ENCODE measurements at places on chromosomes 13 and 19. TPM values are rescaled to one million over a fixed set of nuclear protein-coding genes. Genes with fewer than 3 reads are reported as not detected.

GRCh38 chr19:3788996-3789778 is 3.0 kb upstream of the MATK start:
- DNase-seq = no peak

- no peak for DNase-seq
Observed at GRCh38 chr13:73835138-73835721, 299.0 kb downstream of the KLF12 start.

- peak; percentile 73 for DNase-seq
Observed at GRCh38 chr19:49149652-49150105, 5.5 kb downstream of the HRC start.

- DNase-seq = no peak
Observed at GRCh38 chr13:88919970-88920628, 1248.9 kb downstream of the SLITRK5 start.

DNA sequence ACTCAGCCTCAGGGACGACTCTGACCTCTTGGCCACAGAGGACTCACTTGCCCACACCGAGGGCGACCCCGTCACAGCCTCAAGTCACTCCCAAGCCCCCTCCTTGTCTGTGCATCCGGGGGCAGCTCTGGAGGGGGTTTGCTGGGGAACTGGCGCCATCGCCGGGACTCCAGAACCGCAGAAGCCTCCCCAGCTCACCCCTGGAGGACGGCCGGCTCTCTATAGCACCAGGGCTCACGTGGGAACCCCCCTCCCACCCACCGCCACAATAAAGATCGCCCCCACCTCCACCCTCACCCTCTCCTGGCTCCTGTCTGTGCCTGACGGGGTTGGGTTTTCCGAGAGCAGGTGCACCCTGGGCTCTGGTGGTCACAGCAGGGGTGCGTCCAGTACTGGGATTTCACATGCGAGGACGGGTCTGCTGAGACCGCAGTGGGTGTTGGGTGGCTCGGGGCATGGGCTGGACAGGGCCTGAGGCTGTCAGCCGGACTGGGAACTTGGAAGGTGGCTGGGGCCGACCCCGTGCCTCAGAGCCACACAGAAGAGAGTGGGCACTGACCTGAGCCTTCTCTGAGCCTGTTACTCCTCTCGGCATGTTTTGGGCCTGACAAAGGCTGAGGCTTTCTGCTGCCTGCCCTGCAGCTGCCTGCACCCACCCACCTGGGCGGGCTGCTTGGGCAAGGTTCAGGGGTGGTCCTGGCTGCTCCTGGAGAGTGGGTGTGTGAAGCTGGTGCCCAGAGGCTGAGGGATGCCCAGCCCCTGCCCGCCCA is 6.3 kb upstream of the HCN2 start:
- no peak for DNase-seq

Gene KLK2
- not detected for total RNA-seq

- DNase-seq = no peak
Observed at GRCh38 chr13:71814806-71815360, 52.1 kb downstream of the DACH1 start.

DNA sequence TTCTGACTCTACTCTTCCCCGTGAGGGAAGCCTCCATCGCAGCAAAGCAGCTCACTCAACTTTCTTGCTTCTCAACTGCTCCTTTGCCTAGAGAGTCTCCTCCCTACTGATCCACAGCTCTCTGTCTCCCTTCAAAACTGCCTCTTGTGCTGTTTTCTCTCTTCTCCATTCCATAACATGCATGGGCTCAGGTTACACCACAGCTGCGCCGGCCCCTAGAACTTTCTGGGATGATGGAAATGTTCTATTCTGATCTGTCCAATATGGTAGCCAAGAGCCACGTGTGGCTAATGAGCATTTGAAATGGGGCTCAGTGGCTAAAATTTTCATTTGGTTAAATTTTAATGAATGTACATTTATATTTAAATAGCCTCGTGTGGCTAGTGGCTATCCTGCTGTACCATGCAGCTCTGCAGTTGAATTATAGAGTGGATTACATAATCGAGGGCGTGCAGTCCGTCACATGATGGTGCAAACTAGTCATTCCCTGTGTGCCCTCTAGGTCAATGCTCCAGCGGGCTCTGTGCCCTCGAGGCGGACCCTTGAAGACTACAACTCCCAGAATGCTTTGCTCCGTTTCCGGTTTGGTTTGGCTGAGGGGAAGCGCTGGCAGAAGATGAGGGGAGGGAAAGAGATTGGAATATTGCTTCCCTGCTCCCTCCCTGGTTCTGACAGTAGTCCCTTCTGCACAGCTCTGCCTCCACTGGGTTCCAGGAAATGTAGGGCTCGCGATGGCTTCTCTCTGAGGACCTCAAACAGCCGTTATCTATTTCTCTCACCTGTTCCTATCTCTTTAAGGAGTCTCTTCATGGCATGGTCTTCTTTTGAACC is 109.8 kb downstream of the CACNA1A start:
- DNase-seq = peak; percentile 64

- DNase-seq = no peak
Observed at GRCh38 chr19:3463714-3464586, 16.4 kb downstream of the SMIM24 start.

Gene VSIG10L
- total RNA-seq = 5.9 TPM

DNA sequence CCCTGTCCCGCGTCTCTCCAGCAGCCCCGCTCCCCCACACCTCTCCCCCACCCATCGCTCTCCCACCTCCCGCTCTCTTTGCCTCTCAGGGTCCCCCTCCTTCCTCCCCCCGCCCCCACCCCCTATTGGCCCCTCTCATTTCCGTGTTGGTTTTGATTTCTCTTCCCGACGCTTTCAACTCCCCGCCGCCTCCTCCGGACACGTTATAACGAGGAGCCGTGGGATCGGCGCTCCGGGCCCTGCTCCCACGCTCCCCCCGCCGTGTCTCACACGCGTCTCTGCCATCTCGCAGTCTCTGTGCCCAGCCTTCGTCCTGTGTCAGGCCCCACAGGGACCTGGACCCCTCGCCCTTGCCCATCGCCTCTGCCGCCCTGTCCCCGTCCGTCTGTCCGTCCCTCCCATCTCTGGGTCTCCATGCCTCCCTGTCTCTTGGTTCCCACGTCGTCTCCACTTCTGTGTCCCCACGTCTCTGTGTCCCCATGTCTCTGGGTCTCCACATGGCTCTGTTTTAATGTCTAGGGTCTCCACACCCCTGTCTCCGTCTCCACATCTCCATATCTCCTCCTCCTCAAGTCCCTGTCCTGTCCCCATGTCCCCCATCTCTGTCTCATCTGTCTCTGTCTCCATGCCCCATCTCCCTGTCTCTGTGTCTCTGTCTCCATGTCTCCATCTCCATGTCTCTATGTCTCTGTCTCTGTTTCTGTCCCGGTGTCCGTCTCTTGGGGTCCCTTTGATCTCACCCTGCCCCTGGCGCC is 13.1 kb downstream of the ERFL start:
- DNase-seq = no peak

GRCh38 chr19:2048959-2049740 is 1.9 kb downstream of the MKNK2 start:
- DNase-seq = no peak

DNA sequence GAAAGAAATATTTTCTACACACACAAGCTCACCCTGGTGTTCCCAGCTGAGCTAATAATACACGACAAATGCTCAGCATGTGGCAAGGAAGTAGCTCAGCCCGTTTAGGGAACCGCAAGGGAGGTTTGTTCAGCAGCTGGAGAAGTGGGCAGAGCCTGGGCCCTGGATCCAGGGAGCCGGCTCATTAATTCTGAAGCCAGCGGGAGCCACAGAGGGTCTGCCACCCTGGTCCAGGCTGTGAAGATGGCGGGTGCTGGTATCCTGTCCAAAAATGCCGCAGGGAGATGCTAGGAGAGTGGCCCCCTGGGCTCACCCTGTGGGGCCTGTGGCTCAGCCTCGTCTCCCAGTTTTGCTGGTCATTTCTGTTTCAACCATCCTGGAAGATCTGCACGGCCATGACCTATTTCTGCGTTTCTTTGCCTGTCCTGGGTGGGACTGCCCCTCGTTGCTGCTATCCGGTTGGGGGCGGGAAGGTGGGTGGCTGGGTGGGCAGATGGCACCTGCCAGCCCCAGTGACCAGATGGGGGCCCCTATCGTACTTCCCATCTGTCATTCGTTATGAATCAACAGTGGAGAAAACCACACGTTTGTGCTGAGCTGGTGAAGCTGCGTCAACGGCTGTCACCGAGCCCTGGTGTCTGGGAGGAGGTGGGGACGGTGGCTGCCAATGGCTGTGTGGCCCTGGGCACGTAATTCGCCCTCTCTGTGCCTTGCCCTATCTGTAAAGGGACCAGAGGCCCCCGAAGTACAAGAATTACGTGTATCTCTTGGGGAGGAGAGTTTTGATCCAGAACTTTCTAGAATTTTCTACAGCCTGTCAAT is 2.7 kb upstream of the GNA15 start:
- no peak for DNase-seq

Gene DCLK1
- 1.6 TPM for total RNA-seq

DNA sequence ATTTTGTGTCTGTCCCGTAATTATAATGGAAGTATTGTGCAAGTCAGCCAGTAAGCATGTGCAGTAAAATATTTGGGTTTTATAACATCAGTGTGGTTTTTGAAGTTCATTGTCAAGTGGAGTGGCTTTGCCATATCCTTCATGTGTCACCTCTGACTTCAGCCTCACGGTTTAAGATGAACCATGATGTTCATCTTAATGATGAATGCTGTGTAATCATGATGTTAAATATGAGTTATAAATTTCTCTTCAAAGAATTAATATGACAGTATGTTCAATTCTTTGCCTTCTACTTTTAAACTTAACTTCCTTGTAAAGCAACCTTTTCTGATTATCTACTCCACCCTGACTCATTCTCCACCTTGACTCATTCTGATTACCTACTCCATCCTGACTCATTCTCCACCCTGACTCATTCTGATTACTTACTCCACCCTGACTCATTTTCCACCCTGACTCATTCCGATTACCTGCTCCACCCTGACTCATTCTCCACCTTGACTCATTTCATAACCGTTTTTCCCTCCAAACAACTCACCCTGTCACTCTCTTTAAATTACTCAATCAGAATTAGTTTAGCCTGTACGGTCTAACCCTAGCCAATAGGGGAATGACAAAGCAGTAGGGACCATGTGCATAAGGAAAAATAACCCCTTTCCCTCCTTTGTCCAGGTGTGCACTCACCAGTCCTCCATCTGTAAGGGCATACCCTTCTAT is 50.3 kb upstream of the ANKRD10 start:
- no peak for DNase-seq

GRCh38 chr19:47228168-47228936 is 2.6 kb downstream of the BBC3 start:
- DNase-seq = no peak

GRCh38 chr13:45141369-45141768 is 21.1 kb downstream of the GTF2F2 start:
- DNase-seq = no peak

- no peak for DNase-seq
Observed at GRCh38 chr13:29497137-29497654, 98.3 kb downstream of the SLC7A1 start.

DNA sequence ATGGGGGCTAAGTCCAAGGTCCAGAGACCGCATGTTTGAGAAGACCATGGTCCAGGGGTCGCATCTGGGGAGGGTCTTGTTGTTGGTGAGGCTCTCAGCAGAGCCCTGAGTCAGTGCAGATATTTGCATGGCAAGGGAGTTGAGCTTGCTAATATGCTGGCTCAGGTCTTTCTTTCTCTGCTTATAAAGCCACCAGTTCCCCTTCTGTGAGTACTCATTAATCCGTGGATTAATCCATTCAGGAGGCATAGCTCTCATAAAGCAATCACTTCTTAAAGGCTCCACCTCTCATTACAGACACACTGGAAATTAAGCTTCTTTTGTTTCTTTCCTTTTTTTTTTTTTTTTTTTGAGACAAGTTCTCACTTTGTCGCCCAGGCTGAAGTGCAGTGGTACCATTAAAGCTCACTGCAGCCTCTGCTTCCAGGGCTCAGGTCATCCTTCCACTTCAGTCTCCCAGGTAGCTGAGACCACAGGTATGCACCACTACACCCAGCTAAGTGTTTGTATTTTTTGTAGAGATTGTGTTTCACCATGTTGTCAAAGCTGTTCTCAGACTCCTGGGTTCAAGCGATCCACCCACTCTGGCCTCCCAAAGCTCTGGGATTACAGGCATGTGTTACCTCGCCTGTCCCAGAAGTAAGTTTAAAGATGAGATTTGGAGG is 216.4 kb downstream of the SLITRK5 start:
- no peak for DNase-seq

GRCh38 chr13:70623239-70623638 is 515.0 kb upstream of the KLHL1 start:
- DNase-seq = no peak

DNA sequence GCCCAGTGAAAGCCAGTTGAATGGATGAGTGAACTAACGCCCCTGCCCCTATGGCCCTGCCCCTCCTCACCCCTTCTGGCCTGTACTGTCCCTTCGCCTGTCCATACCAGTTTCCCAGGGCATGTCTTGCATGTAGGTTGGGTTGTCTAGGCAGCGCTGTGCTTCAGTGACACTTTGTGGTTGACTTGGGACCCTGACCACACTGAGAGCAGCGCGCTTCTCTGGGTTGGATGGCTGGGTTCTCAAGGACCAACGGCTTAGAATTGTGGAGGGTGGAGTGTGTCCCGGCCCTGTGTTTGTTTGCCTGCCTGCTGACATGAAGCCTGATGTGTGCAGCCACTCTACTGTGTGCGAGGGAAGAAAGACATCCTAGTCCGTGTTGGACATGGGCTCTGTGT is 15.8 kb downstream of the GATAD2A start:
- DNase-seq = no peak

Gene ZNF99
- total RNA-seq = not detected

Gene GZMM
- total RNA-seq = not detected

GRCh38 chr19:45451131-45451849 is 16.5 kb upstream of the FOSB start:
- DNase-seq = peak; percentile 33

DNA sequence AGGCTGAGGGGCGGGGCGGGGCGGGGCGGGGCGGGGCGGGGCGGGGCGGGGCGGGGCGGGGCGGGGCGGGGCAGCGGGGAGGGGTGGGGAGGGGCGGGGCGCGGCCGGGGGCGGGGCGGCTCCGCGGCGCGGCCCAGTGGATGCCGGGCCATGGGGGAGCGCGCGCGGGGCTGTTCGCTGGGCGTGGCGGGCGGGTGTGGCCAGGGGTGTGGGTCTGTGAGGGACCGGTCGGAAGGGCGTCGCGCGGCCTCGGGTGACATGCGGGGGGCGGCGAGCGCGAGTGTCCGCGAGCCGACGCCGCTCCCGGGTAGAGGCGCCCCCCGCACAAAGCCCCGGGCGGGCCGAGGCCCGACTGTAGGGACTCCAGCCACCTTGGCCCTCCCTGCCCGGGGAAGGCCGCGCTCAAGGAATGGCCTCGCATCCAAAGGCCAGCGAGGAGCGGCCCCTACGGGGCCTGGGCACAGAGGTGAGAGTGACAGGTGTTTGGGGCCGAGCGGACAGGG is at the start of gene ZFP28:
TSS of gene ZFP28 (plus strand) at position 188 of the 503 bp plus-strand sequence. CDS start at position 259, 71 bp downstream.
- no peak for DNase-seq

- no peak for DNase-seq
Observed at GRCh38 chr13:112688560-112689302, 1.1 kb upstream of the ATP11A start.

Gene AMH
- total RNA-seq = 5.6 TPM

Gene ADM5
- total RNA-seq = 5.3 TPM

Gene ZNF728
- total RNA-seq = not detected

- no peak for DNase-seq
Observed at GRCh38 chr19:5631567-5632240, 8.8 kb downstream of the SAFB start.

- no peak for DNase-seq
Observed at GRCh38 chr13:37090912-37091311, 14.6 kb downstream of the CSNK1A1L start.

Gene KXD1
- 105 TPM for total RNA-seq

Gene UBL5
- total RNA-seq = 399 TPM

All from endothelial cell (in vitro differentiated cells).